SK-N-SH (cell line): ENCODE measurements at places on chromosomes 6 and 20.
A peak's percentile ranks its signal among the peaks of the same experiment; 100 is the strongest.

GRCh38 chr6:26234421-26235301, 130.3 kb upstream of the BTN3A2 start:
- DNase-seq = peak; percentile 73

DNA sequence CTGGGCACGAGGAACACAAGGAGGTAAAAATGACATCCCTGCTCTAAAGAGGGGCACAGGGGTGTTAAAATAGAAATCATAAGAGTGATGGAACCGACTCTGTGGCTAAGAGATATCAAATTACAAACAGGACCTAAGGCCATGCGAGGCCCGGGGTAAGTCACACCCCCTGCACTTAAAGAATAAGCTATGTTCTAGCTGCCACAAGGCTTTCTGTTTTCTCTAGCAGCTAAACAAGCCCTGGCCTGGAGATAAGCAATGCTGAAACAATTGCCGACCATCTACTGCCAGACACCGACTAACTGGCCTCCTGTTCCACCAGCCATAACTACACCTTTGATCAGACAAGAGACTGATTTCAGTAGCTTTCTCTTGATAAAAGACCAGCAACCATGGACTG, 32.4 kb downstream of the MDGA1 start:
- DNase-seq = no peak

DNA sequence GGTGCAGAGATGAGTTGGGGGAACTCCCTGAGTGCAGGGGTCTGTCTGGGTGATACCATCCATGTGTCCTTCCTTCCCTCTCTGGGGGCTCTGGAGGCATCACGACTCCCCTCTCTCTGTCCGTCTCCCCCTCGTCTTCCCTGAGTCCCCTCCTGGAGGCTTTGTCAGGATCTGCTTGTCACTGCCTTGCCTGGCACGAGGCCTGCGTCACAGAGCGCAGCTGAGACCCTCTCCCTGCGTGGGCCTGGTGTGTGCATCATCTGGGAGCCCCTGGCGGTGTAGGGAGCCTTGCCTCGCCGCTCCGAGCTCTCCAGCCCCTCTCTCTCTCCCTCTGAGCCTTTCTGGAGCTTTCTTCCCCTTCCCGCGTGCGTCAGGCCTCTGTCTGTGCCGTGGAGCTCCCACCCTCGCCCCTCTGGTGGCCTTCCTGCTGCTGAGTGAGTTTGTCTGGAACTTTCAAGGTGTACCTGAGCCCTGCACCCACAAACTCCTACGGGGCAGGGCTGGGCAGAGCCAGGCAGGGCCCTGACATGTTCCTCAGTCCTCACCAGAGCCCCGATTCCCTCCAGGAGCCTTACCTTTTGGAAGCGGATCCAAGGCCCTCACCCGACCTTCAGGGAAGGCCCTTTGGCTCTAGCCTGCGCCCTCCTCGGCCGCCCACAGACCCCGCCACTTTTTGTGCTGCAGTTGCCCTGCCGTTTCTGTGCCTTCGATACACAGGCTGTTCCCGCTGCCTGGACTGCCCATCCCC, 70.3 kb downstream of the SRC start:
- no peak for DNase-seq

DNA sequence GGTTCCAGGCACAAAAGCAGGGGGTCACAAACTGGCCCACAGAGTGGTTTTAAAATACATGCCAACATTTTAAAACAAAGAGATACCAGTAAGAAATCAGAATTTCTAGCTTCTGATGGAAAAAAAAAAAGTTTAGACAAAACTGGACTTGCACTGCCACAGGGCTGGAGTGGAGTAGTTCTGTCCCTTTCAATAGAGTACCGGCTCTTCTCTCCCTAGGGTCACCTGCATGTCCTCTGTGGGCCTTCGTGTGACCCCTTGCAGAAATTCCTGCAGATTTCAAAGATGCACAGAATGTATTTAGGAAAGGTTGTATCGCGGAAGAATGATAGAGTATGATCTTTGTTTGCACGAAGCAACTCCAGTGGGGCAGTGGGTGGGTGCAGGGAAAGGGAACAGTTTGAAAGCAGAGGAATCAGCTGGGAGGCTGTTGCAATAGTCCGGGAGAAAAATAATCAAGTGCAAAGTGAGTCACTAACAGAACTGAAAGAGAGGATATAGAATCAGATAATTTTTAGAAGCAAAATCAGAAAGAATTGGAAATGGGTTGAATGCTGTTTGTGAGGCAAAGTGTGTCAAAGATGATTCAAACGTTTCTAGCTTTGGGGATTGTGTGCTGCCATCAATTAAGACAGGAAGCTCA, 97.3 kb upstream of the STXBP5 start:
- DNase-seq = no peak

DNA sequence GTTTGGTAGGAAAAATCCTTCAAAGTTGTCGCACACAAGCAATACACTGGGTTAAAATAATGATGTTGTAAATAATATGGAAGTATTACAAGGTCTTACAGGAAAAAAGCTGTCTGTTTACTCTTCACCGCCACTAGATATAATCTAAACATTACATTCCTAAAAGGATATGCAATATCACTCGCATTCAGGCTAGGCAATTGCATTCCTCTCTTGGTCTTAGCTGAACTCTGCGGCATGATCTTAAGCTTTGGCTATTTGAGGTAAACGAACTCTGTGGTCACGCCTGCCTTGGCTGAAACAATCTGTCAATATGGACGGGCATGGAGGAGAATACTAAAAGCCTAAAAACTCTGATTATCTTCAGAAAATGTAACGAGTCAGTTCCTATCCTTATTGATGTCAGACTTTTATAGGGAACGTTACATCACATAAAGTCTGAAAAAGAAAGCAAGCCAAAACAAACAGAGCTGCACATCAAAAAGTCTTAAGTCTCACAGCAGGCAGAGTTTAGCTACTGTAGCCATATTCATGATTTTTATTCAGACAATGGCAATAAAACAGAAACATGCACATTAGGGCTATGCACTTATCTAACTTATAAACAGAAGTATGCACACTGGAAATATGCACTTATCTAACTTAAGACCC, 30.8 kb upstream of the FILIP1 start:
- no peak for DNase-seq

DNA sequence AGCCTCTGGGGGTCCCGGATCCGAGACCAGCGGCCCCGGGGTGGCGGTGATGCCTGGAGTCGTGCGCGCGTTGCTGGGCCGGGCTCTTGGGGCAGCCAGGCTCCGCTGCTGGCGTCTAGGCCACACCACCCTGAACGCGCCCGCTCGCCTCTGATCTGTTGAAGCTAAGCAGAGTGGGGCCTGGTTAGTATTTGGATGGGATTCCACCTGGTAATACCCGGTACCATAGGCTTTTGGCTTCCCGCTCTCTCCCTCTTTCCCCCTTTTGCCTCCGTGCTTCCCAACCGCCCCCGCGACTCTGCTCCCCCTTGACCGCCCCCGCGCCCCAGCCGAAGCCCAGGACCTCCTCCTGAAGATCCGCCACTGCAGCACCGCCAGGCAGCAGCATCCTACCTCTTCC, 1383.5 kb upstream of the DEFB115 start:
- DNase-seq = peak; percentile 61

DNA sequence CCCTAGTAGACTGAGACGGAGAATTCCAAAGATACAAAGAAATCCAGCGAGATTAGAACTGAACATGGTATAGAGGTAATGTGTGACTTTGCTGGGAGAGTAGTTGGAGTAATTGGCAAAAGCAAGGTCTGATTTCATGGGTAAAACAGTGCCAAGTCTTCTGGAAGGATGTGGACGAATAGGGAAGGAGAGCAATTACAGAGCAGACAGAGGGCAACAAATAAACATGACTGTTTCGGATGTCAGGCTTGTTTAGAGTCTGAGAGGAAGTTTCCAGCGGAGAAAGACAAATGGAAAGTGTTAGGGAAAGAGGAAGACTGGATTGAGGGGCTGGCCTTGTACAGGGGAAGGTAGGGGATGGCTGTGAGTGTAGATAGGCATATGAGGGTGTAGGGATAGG, 282.2 kb upstream of the PRND start:
- DNase-seq = no peak

DNA sequence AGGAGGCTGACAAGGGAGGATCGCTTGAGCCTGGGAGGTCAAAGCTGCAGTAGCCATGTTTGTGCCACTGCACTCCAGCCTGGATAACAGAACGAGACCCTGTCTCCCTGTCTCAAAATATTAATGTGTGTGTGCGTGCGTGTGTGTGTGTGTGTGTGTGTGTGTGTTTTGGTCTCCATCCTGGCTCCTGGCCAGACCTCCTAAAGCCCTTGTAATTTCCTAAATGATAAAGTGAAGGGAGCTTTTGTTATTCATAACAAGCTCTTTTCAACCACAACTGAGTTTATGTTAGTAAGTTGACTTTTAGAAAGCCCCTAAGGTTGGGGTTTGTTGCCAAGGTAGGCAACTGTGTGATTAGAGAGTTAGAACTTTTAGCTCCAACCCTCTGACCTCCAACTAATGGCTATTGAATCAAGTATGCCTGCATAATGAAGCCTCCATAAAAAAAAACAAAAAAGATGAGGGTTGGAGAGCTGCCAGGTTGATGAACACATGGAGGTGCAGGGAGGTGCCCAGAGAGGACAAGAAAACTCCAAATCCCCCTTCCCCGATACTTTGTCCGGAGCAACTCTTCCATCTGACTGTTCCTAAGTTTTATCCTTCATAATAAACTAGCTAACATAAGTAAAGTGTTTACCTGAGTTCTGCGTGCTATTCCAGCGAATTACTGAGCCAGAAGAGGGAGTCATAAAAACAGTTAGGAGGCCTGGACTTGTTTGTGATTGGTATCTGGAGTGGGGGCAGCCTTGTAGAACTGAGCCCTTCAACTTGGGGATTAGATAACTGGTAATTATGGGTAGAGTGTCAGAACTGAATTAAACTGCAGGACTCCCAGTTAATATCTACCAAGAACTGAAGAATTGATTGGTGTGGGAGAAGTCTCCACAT, 5.3 kb upstream of the AIF1 start:
- no peak for DNase-seq

- no peak for DNase-seq
Observed at GRCh38 chr6:100693249-100693927, 187.7 kb downstream of the ASCC3 start.

GRCh38 chr6:153591159-153591558, 447.9 kb upstream of the OPRM1 start:
- DNase-seq = no peak

- DNase-seq = no peak
Observed at GRCh38 chr6:1103945-1104623, 207.8 kb upstream of the FOXQ1 start.

- no peak for DNase-seq
Observed at GRCh38 chr6:142935553-142936517, 9.1 kb downstream of the HIVEP2 start.

- no peak for DNase-seq
Observed at GRCh38 chr6:73024598-73024997, 200.7 kb downstream of the KHDC1L start.

DNA sequence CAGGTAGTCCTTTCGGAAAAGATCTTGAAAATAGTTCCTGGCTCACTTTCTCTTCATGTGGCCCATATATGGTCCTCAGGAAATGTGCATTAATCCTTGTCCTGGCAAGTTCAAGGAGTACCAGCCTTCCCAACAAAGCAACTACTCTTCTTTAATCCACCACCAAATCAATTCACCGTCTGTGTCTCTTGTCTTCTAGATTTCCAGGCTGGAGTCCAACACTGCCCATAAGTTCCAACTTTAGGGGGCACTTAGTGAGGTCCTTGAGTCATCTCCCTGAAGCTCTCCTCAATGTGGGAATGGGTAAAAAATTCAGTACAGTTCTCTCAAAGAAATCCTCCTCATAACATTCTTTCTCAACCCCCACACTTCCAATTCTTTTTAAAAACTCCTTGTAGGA, 6.9 kb upstream of the DAAM2 start:
- DNase-seq = no peak

DNA sequence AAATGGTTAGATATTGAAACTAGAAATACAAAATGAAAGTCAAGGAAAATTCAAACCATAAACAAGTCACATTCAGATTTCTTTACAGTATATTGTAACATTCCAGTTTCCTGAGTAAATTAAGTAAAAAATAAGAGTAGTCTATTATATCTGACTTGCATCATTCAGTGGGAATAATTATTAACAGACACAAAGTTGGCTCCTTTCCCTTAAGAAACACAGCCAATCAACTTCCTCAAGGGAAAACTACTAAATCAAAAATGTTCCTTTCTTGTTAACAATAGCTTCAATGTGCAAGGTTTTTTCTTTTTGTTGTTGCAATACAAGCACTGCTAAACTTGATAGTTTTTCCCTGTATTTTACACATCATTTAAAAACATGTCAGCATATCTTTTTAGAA, 33.2 kb downstream of the DNAAF9 start:
- DNase-seq = no peak

GRCh38 chr6:5214570-5215052, 46.1 kb downstream of the LYRM4 start:
- peak; percentile 54 for DNase-seq

DNA sequence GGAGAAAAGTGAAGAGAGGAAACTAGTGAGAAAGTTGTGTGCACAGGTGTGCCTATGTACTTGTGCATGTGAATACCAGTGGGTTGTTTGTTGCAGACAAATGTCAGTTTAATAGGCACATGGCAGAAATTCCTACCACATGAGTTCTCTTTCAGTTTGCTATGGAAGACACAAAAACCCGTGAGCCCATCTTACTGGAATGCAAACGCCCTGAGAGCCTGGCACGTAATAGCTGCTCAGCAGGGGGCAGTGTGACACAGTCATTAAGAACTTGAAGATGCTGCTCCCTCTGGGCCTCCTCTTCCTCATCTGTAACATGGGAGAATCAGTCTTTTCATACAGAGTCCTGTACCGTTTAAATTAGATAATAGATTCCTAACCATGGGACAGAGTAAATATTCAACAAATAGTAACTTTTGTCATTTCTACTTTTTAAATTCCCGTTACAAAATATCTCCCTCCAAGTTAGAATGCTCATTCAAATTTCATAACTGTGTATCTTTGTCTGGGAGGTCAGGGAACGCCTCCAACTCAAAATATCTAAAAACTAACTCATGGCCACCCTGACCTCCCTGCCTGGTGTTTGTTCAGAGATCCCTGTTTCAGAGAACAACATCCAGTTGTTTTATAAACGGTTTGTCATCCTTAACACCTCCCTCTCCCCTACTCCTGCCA, 802.9 kb downstream of the MAFB start:
- peak; percentile 29 for DNase-seq

DNA sequence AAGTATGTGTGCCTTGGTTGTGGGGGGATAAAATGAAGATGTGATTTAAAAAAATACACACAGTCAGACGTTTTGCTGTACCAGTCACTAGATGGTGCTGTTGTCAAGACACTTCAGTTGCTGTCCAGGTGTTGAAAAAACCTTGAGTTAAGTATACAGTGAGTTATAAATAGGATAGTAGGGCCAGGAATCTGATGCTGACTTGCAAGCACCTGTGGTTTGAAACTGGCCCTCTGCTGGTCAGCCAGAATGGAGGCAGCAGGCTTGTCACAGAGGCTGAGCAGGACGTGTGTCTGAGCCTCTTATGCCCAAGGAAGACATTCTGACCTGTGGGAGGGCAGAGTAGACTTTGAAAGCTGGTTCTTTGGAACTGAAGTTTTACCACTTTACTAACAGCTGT, 27.8 kb downstream of the RNF8 start:
- peak; percentile 47 for DNase-seq

- DNase-seq = no peak
Observed at GRCh38 chr6:28001351-28001750, 44.3 kb downstream of the OR2B6 start.
